ENCODE measurements at places on chromosomes 13 and 19.
A peak's percentile ranks its signal among the peaks of the same experiment; 100 is the strongest.

DNA sequence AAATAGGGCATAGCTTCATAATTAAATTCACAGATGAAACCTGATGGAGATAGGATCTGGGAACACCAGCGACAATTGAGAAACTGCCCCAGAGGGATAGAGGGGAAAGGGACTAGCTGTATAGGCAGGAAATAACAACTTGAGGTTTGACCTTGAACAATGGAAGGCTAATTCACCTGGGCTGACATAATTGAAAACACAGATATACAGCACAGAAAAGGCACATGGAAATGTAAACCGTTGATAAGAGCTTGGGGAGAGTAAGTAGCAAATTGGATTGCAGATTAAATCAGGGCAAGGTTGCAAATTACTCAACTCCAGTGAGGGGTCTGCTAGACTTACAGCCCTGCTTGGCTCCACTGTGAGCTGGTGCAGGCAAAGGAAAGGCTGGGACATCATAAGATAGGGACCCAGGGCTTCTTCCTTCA lies 246.7 kb downstream of the DLEU7 start:
- DNase-seq, result no peak

DNA sequence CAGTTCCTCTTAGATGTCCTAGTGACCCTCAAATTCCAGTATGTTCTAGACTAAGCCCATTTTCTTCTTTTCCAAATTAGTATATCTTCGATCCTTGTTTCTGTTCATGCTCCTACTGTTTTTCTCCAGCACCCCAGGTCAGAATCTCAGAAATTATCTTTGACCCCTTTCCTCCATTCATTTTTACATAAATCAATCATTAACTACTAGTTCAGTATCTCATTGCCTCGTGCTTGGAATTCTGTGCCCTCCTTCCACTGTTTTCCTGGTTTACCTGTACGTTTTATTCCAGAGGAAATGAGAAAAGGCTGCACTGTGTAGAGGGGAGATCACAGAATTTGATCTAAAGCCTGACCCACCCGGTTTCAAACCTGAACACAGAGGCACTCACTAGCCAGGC lies 107.9 kb downstream of the LRCH1 start:
- DNase-seq, result no peak

- DNase-seq, result no peak
Observed at GRCh38 chr13:64640002-64640401, 2590.1 kb downstream of the PCDH9 start.

DNA sequence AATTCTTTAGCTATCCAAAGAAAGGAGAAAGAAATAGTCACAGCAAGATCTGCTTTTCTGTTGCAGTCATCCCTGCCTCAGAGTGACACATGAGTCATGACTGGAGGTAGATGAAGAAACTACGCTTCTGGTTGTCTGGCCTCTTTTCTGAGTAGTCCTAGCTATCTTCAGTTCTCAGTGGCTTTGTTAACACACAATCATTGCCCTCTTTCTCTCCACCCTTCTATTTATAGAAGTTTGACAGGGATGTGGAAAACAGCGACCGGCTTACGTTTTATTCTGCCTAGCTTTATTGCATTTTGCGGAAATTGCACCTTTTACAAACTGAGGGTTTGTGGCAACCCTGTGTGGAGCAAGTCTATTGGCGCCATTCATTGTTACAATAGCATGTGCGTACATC lies 26.7 kb downstream of the SPATA13 start:
- DNase-seq, result peak; percentile 21

DNA sequence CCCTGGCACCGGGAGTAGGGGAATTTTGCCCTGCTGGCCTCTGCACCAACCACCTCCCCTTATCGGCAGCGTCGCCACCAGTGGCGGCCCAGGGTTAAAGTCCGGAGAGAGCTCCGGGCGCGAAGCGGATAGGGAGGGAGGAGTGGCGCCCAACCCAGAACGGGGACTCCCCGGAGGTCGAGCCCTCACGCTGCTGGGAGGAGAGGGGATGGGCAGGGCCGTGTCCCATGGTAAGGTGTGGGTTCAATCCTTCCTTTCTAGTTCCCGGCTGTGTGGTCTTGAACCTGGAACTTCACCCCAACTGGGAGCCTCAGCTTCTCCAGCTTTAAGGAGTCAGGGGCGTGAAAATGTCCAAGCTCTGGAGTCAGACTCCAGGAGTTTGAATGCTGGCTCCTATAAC lies 23.3 kb upstream of the BCL3 start:
- DNase-seq, result no peak

- no peak for DNase-seq
Observed at GRCh38 chr13:43546816-43547215, 240.0 kb downstream of the ENOX1 start.

DNA sequence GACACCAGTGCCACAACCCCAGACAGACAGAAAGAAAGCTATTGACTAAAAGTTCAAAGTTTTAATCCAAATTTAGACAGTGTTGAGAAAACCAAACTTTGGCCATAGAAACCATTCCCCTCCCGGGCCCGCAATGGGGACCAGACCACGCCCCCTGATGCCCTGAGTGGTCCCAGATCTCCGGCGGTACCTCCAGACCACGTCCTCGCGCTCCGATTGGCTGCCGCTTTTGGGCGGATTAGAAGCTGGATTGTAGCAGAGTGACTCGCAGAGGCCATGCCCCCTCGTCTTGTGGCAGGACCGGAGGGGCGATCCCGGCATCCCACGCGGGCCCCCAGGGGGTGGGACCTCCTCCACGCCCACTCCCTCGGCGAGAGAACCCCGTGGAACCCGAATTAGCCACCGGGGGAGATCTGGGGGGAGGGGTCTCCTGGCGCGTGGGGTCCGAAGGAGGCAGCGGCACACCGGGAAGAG lies 797 bp upstream of the HSD17B14 start:
- peak; percentile 75 for DNase-seq

- no peak for DNase-seq
Observed at GRCh38 chr19:459724-460511, 915 bp downstream of the SHC2 start.

GRCh38 chr13:32024750-32025149 lies 6.8 kb upstream of the FRY start:
- DNase-seq, result no peak

GRCh38 chr13:36680913-36681312 lies 7.1 kb downstream of the SERTM1 start:
- no peak for DNase-seq

- DNase-seq, result no peak
Observed at GRCh38 chr19:29596885-29597525, 9.1 kb upstream of the POP4 start.

- no peak for DNase-seq
Observed at GRCh38 chr19:15291089-15291488, 41.2 kb downstream of the BRD4 start.

DNA sequence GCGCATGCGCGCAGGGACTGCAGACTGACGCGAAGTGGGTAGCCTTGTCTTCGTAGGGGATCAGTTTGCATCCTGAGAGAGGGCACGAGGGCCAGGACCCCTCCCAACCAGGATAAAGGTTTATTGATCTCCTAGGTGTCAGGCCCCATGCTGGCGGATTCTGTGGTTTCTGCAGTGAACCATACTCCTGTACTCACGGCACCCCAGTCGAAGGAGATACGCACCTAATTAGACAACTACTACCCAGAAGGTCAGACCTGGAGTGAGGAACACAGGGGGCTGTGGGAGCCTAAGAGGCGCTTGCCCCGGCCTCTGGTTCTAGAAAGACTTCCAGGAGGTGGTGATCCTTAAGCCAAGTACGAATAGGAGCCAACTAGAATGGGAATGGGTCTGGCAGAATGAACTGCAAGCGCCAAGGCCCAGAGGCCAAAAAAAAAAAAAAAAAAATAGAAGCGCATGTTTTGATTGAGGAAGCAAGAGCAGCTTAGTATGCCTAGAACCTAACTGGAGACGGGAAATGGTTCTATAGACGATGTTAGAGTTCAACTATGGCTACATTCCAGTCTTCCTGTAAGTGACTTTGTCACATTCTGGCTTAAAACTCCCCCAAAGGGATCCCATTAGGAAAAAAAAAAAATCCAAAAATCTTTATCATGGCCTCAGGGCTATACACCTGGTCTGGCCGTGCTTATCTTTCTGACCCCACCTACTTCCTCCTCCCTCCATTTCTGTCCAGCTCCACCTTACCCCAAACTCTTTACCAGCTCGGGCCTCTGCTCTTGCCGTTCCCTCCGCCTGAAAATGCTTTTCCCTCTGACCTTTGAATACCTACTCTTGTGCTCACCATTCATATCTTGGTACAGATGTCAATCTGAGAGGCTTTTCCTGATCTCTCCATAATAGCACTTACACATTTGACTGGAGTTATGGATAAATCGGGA lies 902 bp upstream of the ZNF428 start:
- DNase-seq, result no peak

- no peak for DNase-seq
Observed at GRCh38 chr13:41565846-41566245, 108.5 kb downstream of the RGCC start.

GRCh38 chr13:96963786-96964475 lies 30.3 kb downstream of the OXGR1 start:
- DNase-seq, result no peak

DNA sequence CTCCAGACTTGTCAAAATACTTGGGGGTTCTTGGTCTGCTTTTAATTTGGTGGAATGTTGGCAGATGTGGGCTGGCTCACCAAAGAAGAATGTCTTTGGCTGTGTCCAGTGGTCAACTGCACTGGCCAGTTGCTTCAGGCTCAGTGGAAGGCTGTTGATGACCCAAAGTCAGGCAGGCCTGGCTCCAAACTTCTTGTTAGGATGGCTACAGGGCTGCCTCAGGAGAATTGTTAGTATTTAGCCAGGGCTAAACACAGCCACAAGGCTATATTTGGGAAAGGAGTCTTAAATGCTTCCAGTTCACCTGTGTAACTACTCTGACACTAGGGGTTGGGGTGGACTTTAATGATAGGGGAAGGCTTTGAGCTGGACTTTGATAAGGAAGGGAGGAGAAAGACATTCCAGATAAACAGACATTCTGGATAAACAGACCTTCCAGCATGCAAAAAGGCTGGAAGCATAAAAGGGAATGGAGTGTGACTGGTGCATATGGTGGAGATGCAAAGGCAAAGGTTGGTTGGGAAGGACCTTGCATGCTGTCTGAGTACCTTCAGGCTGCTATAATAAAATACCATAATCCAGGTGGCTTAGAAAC lies 116.8 kb downstream of the FOXO1 start:
- DNase-seq, result no peak

- no peak for DNase-seq
Observed at GRCh38 chr13:113645329-113645728, 12.7 kb downstream of the ATP4B start.

GRCh38 chr13:74190999-74191398 lies 56.8 kb upstream of the KLF12 start:
- DNase-seq, result peak; percentile 22

DNA sequence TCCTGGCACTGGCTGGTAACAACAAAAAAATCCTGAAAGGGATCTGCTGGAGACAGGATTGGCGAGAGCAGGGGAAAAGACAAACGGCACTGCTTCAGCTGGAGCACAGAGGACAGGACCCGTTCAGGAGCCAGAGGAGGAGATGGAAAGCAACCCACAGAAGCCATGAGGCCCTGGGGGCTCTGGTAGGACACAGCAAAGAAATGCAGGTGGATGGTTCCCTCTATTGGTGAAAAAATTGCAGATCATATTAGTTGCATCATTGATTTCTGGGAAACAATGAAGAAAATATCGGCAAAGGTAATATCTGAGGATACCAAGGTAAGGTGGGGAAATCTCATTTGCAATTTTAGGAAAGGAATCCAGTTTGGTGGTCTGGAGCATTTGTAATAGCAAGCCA lies 25.7 kb upstream of the TPP2 start:
- no peak for DNase-seq

GRCh38 chr19:6060600-6061375 lies 49.5 kb downstream of the RFX2 start:
- DNase-seq, result peak; percentile 59

DNA sequence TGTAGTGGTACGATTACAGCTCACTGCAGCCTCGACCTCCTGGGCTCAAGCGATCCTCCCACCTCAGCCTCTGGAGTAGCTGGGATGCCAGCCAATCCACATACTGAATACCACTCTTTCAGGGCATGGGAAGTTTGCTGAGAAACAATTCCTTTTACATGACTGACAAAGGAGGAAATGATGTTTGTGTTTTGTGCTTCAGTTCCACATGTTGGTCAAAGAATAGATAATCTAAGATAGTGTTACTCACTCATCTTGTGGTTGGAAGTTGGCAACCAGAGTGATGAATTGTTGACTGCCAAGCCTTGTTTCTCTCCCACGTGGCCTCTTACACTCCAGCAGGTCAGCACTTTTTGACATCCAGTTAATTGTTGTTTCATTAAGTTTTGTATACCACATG lies 7.6 kb downstream of the MBD3L2B start:
- DNase-seq, result peak; percentile 9

GRCh38 chr13:24389506-24389905 lies 80.1 kb downstream of the C1QTNF9 start:
- no peak for DNase-seq

DNA sequence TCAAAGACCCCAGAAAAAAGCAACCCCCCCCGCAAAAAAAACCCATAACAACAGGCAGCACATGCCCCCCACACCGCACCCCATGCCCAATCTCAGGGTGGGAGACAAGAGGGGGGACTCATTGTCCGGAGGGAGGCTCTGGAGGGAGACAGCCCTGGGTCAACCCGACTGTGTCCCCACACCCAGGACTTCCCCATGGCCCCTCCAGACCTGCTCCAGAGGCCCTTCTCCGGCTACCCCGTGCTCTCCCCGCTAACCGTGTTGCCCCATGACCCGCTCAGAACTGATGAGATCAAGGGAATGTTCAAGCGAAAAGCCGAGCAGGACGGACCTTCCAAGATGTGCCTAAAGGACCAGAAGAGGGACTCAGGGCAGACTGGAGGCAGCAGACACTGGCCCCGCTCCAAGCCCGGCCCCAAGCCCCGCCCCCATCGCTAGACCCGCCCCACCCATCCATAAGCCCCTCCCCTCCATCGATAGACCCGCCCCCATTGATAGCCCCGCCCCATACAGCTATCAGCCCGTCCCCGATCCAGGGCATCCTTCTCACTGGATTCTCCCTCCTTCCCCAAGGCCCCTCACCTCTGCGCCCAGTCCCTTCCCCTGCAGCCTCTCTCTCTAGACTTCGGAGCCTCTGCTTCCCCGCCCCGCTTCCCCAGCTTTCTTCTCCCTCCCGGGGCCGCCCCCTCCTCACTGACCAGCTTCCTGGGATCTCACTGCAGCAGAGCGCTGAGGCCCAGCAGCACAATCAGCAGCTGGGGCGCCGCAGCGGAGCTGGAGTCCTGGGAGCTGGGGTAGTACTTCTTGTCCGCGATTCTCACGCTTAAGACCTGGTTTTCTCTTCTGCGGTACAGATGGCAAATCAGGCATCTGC lies 2.2 kb downstream of the BST2 start:
- DNase-seq, result no peak

GRCh38 chr13:48567515-48568369 lies 34.9 kb upstream of the RCBTB2 start:
- DNase-seq, result no peak

DNA sequence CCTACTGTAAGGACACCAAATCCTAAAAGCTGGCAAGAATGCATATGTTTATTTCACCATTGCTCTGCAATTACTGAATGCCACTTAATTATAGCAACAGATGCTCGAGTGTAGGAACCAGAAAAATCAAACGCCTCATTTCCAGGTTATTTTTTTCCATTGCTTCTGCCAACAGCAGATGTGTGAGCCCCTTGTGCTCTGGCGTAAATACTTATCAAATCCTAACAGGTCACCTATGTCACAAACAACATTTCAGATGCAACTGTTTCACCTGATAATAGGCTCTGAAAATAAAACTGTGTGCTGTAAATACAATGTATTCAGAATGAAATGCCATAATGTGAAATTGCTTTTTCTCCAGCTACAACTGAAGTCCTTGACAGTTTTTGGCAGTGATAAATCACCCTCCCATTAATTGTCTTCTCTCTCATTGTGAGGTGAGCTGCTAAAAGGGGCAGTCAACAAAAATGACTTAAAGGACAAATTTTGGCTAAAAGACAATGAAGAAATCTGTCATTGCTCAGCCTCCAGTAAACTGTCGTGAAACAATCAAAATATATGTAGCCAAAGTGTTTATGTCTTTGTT lies 344.0 kb downstream of the DACH1 start:
- DNase-seq, result no peak
